ENCODE measurements at places on chromosomes 1 and 21. TPM values are rescaled to one million over a fixed set of nuclear protein-coding genes. Genes with fewer than 3 reads are reported as not detected.

DNA sequence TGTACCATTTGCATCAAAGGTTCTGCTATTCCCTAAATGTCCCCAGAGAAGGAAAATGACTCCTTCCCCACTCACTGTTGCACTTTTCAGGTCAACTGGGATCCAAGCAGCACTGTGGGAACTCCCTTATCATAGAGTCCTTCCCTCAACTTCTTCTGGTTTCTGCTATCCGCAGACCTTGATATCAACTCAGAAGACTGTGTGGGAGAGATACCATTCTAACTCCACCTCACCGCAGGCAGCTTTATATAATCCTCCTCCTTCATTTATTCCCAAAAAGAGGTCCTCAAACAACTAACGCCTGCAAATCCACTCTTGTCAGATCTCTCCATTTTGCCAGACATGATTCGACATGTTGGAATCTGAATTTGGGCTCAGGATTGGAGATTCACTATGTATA lies 27.3 kb downstream of the LHX9 start:
- no peak for DNase-seq

DNA sequence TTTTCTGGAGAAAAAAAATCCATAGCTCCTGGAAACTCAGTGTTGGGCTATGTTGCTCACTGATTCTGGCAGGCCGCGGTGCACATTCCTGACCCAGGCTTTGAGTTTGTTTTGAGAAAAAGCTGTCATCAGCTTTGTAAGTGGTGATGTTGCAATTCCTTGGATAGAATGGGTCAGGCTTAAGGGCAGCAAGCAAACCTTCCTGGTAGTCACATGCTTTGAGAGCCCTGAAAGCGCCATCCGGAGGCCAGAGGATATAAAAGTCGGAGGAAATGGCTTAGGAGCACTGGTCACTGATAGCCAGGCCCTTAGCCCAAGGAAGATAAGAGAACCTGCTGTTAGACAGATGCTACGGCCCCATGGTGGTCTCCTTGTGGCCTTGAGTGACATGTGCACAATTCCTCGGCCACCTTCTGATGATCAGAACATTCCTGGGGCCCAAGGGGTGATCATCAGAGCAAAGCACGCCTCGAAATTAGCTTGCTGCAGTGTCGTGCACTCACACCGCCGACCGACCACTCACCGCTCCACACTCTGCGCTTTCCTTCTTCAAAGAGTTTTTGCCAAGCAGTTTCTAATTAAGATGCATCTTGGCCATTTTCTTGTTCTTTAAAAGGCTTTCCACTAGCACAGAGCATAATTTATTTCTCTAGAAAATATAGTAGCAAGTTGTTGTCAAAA lies 78.6 kb downstream of the MAN1C1 start:
- peak; percentile 32 for DNase-seq

DNA sequence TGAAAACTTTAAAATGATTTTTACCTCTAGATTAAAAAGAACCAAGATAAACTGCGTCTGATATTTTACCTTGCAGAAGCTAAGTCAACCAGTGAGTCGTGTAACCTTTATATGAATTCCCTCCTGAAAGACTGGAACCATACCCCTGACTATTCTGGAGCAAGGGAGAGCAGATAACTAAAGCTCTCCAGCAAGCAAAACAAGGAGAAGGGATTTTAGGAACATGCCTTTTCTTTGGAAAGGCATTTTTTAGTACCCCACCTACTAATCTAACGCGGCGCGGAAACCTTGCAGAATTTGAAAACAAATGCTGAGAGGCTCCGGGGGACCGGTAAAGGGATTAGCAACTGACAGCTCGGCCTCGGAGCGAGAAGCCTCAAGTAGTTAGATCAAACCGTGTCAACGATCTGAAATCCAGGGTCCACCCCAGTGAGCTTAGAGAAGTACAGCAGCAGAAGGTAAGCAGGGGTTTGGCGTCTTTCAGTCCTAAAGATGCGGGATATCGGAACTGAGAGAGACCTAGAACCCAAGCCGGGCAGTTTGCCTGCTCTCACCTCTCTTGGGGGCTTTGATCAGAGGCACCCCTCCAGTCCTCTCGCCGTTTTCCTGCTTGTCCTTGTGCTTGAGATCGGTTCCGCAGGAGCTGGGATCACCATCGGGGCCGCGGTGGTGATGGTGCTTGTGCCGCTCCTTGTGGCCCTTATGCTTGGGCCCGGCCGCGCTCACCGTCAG lies 954 bp downstream of the RSBN1 start:
- DNase-seq, result peak; percentile 26

DNA sequence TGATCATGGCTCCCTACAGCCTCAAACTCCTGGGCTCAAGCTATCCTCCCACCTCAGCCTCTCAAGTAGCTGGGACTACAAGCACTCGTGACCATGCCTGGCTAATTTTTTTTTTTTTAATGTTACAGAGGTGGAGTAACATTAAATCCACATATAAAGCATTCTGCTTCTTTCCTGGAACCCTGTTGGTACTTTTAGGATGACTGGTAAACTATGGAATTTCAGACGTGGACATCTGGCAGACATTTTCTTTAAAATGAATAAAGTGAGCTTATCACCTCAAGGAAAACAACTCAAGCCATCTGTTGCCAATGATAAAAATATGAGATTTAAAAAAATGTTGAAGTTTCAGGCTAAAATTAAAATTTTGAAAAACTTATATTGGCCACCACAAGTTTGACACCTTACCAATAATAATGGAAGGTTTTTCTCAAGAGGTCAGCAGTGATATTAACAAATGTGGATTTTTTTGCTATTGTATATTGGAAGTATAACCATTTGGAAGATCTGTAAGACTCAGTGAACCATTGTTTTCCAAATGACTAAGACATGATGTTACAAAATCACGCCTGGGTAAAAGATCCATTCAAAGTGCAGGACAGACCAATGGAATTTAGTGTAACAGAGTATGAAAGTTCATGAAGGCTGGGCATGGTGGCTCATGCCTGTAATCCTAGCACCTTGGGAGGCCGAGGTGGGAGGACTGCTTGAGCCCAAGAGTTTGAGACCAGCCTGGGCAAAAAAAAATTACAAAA lies 52.7 kb upstream of the EIF4G3 start:
- no peak for DNase-seq

DNA sequence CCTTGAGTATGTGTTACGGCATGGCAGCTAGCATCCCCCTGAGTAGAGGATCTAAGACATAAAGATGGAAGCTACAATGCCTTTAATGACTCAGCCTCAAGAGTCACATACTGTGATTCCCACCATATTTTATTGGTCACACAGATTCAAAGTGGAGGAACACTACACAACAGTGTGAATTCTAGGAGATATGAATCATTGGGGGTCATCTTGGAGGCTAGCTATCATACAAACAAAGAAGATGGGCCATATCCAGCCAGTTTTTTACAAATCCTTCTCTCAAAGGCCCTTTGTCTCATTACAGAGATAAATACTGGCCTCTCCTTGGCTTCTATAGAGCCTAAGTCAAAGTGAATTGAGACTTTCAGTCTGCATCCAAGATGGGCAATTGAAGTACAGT lies 177.0 kb downstream of the TBX15 start:
- DNase-seq, result no peak

DNA sequence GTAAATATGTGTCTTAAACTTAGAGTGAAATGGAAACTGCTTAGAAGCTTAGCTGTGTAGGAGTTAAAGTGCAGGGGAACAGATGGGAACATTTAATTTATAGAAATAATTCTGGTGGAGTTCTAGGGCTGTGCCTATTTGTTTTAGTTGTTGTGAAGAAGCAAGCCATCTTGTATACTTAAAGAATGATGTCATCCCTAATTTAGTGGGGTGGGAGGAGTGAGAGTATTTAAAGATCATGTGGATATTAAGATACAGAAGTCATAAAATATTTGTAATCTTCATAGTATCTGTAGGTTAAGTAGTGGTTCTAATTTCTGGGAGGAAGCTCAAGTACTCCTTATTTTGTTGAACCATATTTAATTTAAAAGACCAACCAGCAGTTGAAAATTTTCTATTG lies 41.5 kb downstream of the BACH1 start:
- no peak for DNase-seq

- DNase-seq, result no peak
Measured at GRCh38 chr1:91402023-91402422, 2.6 kb downstream of the HFM1 start.

- DNase-seq, result no peak
Measured at GRCh38 chr1:239617259-239617658, 230.9 kb downstream of the CHRM3 start.

DNA sequence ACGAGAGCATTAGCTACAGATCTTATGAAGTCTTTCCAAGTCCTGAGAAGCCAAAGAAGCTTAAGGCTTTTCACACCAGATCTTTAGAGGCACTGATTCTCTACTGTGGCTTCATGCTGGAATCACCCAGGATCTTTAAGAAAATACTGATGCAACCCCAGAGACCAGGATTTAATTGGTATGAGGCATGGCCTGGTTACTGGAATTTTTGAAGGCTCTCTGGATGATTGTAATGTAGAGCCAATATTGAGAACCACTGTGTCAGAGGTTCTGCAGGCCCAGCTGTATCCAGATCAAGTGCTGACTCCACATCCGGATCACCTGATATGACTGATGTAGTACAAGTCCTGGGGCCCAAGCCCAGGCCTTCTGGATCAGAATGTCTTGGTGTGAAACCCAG lies 105.7 kb downstream of the PLPPR5 start:
- DNase-seq, result no peak

GRCh38 chr1:9233241-9233941 lies 1.2 kb upstream of the H6PD start:
- no peak for DNase-seq

The SERPINC1 gene
- 0.35 TPM for polyA plus RNA-seq

DNA sequence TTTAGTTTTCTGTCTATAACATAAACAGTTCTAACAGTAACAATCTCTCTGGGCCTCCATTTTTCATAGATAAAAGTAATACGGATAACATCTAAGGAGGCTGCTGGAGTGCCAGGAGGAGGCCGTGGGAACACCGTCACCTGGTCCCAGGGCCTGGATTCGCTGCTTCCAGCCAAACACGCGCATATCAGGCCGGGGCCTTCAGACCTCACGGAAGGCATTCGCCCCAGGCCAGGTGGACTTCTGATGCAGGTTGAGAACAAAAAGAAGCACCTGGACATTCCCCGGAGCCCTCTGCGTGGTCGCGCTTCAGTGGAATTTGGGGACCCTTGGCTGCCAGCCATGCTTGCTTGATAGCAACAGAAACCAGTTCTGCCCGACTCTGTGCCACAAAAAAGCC lies 113.1 kb upstream of the GUCA2B start:
- no peak for DNase-seq

- no peak for DNase-seq
Measured at GRCh38 chr1:90977522-90977921, 44.3 kb downstream of the ZNF644 start.

DNA sequence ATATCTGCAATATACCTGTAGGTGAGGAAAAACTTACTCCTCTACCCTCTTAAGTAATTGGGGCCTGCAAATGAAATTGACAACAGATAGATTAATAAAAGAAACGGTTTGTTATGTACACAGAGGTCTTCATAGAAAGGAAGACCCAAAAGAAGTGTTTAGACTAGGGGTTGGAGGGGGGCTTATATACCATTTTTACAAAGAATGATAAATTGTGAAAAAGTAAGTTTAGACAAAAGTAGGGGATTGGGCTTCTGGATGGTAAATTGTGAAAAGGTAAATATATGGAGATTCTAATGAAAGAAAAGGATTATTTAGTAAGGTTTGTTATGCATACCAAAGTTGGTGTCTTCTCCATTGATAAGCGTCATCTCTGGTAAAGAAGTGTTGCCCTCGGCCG lies 73.2 kb upstream of the KIAA1614 start:
- no peak for DNase-seq
